ENCODE measurements at places on chromosomes 1 and 21.
A peak's percentile ranks its signal among the peaks of the same experiment; 100 is the strongest.

- no peak for DNase-seq
Measured at GRCh38 chr1:183567584-183567983, 22.7 kb downstream of the NCF2 start.

DNA sequence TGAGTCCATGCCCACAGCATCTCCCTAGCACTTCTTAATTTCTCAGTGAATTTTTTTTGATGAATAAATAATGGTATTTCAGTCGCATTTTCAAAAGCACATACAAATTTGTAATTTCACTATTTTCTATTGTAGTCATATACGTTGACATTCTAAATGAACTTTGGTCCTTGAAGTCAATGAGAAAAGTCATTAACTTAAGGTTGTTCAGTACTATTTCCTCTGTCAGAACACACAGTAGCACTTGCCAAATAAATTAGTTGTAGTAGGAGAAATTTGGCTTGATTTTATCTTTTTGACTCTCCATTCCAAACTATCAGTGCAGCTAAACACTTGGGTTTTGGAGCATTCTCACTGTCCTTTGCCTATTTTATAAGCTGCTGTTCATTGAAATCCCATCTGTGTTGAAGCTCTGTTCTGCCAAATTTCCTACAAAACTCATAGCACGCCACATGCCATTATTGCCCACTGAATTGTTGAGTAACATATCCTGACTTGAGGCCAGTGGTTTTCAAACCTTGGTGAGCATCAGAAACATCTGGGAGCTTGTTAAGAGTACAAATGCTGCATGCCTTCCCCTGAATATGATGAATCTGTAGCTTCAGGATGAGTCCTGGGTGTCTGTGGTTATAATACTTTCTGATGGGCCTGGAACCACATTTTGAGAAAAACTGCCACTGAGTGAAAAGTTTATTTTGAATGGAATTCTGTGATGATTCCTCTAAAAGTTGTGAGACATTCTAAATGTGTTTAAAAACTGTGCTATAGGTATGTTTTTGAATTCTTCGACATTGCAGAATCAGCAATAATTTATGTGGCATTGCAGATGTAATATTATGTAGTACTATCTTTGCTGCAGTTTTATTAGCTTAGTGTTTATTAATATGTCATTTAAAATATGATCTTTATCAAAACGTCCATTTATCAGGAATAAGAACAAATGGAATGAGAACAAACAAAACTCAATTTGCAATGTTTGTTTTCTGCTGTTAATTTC lies 78.9 kb downstream of the DNM3 start:
- no peak for DNase-seq

DNA sequence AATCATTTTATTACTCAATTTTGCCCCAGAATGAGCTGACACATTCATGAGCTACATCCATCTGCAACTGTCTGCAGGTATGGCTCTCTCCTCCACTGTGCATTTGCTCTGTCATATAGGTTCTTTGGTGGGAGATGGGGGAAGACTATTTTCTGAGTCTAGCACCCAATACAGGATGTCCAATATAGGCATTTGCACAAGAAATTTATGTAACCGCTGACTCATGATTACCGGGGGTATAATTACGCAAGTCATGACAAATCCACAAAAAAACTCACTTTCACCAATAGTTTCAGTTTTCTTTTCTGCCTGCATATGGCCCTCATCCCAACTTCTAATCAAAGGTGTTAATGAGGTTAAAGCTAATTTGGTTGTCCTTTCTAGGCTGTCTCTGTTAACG lies 17.5 kb upstream of the VSIG8 start:
- peak; percentile 30 for DNase-seq

GRCh38 chr1:38662126-38662525 lies 197.4 kb downstream of the RRAGC start:
- no peak for DNase-seq

DNA sequence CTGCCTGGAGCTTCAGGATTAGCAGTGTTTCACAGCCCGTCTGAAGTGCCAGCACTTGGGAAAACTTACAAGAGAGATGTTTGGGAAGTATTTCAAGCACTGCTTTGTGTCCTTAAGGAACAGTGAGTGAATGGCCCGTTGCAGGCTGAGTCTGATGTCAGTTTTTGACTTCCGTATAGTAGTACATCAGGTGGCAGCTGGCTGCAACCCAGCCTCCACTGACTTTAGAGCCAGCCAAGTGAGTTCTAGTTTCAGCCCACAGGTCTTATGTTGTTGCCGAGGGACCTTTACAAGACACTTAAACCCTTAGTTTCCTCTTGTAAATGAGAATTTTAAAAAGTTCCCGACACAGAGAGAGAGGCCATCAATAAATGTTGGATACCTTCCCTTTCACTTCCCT lies 35.0 kb downstream of the UCK2 start:
- no peak for DNase-seq

DNA sequence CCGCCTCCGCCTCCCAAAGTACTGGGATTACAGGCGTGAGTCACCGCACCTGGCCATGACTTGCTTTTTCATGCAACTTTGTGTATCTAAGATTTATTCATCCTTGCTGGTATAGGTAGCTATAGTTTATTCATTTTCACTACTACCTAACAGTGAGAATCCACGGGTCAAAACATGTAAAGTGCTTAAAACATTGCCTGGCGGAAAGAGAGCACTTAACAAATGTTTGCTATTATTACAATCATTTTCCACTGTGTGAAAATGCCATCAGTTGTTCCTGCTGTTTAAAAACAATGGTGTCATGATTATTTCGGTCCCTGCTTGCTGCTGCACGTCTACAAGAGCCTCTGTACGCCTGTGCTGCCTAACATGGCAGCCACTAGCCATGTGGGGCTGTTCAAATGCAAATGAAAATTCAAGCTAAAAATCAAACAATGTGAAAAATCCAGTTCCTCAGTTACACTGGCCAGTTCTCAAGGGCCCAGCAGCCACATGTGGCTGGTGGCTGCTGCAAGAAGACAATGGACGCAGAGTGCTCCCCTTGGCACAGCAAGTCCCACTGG lies 65.1 kb downstream of the CLSTN1 start:
- DNase-seq, result no peak

DNA sequence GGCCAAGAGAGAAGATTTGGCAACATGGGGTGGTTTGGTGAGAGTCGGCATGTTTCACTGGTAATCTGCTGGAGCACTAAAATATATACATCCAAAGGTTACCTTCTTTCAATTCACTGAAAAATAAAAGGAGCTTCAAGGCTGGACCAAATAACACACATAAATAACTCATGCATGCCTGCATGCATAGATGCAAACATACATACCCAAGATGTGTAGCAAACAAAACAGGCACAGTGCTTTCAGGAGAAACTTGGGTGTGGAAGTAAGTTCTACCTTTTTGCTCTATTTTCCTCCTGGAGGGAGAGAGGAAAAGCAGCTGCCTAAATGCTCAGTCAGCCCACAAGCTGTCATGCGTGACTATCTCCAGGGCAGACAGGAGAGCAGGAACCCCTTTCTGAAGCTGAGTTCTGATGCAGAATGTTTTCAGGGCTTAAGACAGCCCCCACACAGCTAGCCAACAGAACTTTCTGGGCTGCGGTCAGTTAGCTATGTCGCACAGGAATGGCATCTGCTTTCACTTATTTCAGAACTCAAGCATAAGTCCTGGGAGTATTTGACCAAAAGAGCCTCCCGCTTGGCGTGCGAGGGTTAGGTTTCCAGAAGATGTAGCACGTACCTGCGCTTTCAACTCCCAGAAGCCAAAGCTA lies 166.2 kb downstream of the TOMM20 start:
- peak; percentile 98 for DNase-seq

- DNase-seq, result no peak
Measured at GRCh38 chr1:26879793-26880192, 10.3 kb downstream of the GPN2 start.

GRCh38 chr21:45011911-45012661 lies 62.3 kb upstream of the ADARB1 start:
- DNase-seq, result peak; percentile 91

GRCh38 chr1:17117451-17118265 lies 1.6 kb downstream of the PADI2 start:
- DNase-seq, result no peak

GRCh38 chr1:33459691-33460090 lies 12.8 kb upstream of the ZSCAN20 start:
- DNase-seq, result no peak

- no peak for DNase-seq
Measured at GRCh38 chr1:7579831-7580804, 191.0 kb upstream of the VAMP3 start.

DNA sequence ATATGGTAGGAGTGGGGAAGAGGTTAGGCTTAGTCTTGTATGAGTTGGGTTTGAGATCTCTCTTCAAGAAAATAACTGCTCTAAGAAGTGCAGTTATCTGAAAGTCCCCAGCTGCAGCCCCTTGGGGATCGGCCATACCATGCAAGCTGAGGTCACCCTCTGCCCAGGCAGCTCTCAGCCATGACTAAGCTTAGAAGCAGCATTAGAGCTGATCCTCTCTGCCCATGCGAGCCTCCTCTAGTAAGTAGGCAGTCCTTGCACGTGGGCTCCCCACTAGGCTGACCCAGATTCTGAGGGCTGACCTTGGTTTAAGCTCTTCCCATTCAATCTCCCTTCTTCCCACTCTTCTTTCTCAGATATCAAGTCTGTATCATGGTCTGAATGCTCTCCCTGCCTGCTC lies 121.0 kb upstream of the UBE2U start:
- DNase-seq, result no peak

GRCh38 chr1:116573431-116574095 lies 2.7 kb upstream of the CD58 start:
- DNase-seq, result no peak

GRCh38 chr1:187237542-187237941 lies 408.8 kb downstream of the PLA2G4A start:
- no peak for DNase-seq

DNA sequence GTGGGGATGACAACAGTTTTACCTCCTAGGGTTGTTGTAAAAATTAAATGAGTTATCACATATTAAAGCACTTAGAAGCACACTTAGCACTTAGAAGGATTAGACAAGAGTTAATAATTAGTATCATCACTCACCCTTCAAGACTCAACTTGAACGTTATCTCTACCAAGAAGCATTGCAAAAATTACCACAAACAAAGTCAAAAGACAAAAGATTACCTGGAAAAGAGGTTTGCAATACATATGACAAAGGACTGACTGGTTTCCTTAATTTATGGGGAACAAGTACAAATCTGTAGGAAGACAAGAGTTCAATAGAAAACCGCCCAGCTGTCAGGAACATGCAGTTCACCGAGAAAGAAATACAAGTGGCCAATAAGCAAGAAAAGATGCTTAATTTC lies 93.3 kb upstream of the ATP1A1 start:
- DNase-seq, result no peak

DNA sequence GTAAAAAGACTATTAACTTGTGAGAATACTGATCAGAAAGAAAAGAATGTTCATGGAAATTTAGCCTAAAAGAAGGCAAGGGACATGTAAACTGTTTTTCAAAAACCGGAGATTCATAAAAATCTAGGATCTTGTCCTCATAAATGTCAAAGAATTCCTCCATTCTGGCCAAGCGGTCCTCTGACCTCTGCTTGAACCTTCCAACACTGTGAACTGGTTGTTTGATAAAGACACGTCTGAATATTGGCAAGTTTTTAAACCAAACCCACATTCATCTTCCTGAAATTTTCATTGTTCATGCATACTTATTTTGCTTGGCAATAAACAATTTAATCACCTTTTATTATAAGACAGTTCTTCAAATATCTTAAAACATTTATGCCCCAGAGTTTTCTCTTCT lies 19.8 kb downstream of the ASPM start:
- DNase-seq, result no peak

GRCh38 chr1:46455951-46456350 lies 33.7 kb upstream of the DMBX1 start:
- no peak for DNase-seq

GRCh38 chr1:215606564-215607168 lies 39.6 kb downstream of the KCTD3 start:
- no peak for DNase-seq

DNA sequence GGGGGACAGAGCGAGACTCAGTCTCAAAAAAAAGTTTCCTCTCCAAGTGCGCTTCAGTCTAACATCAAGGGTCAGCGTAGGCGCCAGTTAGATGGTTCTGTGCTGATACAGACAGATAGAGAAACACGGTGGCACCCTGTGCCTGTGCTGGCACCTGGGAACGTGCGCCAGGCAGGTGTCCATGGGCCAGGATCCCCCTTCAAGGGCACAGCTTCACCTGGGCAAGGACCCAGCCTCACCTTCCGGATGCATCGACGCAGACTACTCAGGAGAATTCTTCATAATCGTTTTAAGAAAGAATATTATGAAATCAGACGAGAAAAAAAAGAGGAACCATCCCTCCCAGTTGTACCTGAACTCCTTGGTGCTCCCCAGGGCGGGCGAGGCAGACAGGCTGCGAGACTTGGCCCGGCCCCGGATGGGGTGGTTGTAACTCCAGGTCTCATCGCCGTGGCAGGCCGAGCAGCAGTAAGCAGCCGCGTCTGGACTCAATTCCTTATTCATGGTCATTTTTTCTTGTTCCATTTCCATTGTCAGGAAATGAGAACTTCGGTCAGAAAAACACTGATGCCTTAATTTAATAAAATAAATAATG lies 13.3 kb downstream of the NADK start:
- DNase-seq, result no peak

- peak; percentile 58 for DNase-seq
Measured at GRCh38 chr1:57820356-57821095, 396.7 kb upstream of the DAB1 start.

- no peak for DNase-seq
Measured at GRCh38 chr1:228751360-228752098, 16.2 kb downstream of the RHOU start.

- no peak for DNase-seq
Measured at GRCh38 chr1:38786040-38786436, 73.5 kb downstream of the RRAGC start.

GRCh38 chr1:21537511-21537931 lies 28.3 kb downstream of the ALPL start:
- DNase-seq, result no peak

DNA sequence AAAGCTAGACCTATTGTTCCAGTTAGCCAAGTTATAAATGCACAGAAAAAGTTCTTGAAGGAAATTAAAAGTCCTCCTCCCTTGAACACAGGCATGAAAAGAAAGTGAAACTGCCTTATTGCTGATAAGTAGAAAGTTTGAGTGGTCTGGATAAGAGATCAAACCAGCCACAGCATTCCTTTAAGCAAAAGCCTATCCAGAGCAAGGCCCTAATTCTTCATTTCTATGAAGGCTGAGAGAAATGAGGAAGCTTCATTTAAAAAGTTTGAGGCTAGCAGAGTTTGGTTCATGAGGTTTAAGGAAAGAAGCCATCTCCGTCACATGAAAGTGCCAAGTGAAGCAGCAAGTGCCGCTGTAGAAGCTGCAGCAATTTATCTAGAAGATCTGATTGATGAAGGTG lies 2.7 kb upstream of the SSX2IP start:
- DNase-seq, result no peak

- DNase-seq, result no peak
Measured at GRCh38 chr1:185325413-185325812, 8.4 kb upstream of the IVNS1ABP start.

DNA sequence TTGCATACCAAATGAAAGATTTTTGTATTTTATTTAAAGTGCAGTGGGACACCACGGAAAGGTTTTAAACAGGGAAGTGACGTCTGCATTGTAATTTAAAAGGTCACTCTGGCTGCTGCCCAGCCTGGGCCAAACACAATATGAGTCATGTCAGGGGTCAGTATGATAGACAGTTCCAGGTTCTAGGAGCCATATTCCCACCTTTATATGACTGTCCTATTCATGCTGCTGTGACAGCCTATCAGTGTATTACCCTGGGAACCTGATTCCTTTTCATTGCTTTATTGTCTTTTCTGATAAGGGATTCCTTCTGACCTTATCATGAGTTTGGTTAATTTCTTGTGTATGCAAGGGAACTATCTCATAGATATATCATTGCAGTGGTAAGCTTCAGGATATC lies 5.3 kb downstream of the VANGL1 start:
- no peak for DNase-seq
